KBM-7 (cell line): ENCODE measurements at places on chromosomes 6 and 20.

DNA sequence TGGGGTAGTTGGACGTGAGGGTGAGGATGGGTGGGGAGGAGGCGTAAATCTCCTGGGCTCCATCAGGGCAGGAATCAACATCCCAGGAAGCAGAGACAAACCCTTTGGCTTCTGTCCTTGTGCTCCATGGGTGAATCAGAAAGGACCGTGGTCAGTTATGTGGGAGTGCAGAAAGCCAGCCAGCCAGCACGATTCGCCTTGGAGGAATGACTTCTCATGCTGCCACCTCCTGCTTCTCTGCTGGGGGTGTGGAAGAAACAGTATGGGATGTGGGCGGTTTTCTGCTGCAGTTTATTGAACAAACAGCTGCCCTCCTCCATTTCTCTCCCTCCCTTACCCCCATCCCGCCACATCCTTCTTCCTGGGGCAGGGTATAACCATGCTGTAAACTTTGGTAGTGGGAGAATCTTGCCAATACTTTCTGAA lies 214.5 kb downstream of the SOX4 start:
- no peak for DNase-seq

GRCh38 chr6:29112135-29112534 lies 4.3 kb downstream of the OR2J3 start:
- no peak for DNase-seq

DNA sequence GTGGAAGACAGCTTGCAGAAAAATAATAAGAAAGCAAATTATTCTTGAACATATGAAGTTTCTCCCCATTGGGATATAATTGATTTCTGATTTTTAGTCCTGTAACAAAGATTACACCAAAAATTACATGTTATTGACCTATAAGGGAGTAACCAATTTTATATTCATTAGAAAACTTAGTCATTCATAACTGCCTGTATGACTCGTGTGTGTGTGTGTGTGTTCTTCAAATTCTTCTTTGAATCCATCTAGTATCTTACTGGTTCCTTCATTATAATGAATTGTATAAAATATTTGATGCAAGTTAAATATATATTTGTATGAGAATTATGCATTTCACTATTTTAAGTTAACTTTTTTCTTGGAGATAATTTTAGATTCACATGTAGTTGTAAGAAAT lies 310.4 kb downstream of the HAO1 start:
- DNase-seq, result no peak

DNA sequence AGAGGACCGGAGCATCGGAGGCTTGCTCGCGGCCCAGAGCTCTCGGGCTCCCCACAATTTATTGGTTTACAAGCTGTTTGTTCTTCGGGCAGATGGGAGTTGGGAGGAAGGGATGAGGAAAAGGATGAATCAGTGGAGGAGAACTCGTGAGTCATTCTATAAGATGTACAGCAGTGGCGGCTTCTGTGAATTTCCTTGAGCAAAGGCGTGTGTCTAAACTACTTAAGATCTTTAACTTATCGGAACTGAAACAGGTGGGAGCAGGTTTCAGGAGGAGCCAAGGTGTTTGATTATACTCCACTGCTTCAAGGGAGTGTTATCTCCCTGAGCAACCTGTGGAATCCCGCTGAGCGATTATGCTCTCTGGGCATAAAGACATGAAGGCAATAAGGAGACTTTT lies 50.5 kb upstream of the IBTK start:
- no peak for DNase-seq

- DNase-seq, result no peak
Measured at GRCh38 chr6:150720774-150721233, 121.1 kb downstream of the PLEKHG1 start.

DNA sequence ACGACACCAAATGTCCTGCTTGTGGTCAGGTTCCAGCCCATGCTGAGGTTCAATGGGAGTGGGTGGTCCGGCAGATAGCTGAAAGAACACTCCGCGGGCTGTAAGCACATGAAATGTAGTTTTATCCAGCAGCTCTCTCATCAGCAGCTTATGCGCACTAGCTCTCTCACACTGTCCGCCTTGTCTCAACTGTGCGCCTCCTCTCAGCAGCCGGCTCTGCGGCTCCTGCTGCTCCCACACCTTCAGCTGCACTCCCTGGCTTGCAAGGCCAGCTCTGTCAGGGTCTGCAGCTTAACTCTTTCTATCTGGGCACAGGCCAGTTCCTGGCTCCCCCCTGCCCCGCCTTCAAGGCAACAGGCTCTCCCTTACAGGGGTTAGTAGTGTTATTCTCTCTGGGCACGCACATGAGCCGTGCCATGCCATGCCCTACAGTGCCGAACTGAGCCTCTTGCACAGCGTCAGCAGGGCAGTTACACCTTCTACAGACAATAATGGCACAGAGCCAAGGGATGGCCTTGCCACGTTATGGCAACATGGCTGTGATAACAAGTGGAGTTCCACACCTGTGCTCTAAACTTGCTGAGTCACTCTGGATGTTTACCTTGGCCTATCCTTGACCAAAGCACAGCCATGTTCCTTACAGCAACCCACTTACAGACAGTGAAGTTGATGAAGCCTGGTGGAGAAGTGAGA lies 84.0 kb upstream of the LRFN2 start:
- no peak for DNase-seq

DNA sequence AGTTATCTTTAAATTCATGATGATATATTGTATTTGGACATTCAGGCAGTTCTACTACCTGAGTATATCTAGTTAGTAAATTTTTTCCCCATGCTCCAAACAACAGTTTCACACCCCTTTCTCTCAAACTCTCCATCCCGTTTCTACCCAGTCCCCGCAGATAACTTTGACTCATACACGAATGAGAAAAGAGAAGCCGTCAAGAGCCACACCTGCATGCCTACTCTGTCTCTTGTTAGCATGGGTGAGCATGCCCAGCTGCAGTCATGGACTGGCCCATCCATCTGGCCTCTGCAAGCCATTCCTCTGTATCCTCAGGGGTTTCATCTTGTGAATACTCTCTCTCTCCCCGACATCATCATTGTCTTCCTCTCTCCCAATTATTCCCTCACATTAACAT lies 41.5 kb downstream of the MYB start:
- DNase-seq, result peak; percentile 38

DNA sequence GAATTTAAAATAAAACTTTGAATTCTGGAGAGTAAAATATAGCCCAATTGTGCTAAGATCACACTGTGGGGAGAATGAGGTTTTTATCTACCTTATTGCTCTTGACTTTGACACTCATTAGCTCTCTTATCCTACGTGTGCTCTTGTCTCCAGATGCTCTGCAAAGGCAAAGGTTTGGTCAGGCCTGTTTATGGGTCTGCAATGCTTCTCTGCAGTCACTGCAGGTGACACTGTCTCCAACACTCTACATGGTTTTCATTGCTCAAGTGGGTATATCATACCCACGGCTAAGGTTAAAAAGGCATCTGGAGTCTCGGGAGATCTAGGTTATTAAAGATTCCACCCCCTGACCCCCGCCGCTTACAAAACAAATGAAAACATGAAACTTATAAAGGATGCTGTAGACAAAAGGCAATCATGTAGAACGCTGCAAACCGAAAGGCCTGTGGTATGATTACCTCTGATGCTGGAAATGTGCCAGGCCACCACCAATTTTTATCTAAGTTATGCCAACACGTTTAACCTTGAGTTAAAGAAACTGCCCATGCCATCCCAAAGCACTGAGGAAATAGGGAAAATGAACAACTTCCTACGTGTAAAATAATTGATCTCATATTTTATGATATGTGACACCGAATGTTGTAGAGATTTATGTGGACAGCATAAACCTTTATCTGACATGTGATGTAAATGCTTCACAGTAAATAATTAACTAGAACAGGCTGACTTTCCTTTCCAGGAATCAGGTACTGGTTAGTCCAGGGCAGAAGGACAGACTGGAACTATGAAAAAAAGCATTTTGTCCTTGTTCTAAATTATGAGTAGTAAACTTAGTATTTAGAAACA lies 238.2 kb upstream of the NOX3 start:
- no peak for DNase-seq

DNA sequence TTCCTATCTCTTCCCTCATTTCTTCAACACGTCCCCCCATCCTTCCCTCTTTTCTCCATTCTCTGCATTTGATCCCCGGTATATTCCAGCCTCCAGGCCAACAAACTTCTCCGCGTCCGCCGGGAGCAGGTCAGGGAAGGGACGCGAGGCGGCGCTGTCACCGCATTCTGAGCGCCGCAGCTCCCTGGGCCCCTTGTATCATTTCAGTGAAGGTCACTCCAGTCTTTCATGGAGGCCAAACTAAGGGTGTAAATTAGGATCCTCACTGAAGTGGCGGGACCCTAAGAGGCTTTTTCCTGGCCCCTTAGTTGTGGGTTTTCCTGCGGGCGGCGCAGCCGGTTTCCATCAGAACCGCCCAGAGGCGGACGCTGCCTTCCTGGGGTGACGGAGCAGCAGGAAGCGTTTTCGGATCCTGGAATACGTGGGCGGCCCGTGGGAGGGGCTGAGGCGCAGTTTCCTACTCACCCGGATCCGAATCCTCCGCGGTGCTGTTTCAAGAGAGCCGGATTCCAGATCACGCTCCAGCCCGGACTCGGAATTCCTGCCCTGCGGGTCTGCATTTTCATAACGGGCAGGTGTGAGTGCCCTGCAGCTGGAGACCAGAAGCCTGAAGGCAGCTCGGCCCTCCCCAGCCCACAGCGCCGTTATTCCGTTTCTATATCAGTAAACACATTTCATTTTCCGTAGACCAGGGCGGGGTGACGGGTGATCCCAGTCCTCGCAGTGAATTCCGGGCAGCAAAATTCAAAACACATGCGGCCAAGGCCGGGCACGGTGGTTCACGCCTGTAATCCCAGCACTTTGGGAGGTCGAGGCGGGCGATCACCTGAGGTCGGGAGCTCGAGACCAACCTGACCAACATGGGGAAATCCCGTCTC lies 3.6 kb upstream of the MICA start:
- DNase-seq, result peak; percentile 93

DNA sequence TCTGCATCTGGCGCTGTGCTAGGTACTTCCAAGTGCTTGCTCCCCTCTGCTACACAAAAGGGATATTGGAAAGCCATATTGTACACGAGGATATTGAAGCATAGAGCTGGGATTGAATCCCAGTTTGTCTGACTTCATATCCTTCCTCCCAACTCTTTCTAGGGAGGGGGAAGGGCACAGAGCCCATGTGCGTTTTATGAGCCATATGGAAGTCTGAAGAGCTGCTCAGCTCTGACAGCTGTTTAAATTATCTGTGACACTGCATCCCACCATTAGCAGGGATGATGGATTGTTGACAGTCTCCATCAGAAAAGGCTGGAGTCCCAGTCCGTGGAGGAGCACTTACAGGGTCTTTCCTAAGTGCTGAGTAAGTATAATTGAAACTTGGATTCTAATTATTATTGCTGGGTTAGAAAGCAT lies 18.4 kb downstream of the TIAM2 start:
- no peak for DNase-seq

- DNase-seq, result peak; percentile 71
Measured at GRCh38 chr20:1569415-1569881, 11.9 kb upstream of the SIRPD start.

- DNase-seq, result no peak
Measured at GRCh38 chr6:137200288-137200687, 18.9 kb downstream of the IFNGR1 start.

DNA sequence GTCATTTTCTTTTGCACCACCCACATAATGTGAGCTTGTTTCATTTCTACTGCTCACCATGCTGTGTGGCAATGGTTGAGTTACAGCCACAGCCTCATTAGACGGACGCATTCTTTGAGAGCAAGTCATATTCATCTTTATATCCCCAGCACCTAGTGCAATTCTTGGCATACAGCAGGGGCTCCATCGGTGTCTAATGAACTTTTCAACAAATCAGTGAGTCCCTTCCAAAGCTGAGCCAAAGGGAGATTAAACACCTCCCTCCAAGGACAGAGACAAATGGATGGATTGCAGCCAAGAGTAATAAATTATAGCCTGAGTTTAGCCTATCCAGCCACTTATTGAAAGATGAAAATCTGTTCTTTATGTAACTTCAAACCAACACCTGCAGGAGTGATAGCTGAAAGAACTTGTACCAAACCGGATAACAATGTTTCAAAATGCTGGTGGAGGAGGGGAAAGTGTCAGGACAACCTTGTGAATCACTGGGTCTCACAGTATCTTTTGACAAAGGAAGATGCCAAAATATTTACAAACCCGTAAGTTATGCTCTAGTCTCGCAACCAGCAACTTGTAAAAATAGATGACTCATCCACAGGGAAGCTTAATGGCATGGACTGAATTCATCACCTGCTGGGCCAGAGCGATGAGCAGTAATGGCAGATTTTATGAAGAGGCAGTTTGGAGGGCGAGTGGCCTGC lies 139.0 kb downstream of the PXDC1 start:
- DNase-seq, result no peak

DNA sequence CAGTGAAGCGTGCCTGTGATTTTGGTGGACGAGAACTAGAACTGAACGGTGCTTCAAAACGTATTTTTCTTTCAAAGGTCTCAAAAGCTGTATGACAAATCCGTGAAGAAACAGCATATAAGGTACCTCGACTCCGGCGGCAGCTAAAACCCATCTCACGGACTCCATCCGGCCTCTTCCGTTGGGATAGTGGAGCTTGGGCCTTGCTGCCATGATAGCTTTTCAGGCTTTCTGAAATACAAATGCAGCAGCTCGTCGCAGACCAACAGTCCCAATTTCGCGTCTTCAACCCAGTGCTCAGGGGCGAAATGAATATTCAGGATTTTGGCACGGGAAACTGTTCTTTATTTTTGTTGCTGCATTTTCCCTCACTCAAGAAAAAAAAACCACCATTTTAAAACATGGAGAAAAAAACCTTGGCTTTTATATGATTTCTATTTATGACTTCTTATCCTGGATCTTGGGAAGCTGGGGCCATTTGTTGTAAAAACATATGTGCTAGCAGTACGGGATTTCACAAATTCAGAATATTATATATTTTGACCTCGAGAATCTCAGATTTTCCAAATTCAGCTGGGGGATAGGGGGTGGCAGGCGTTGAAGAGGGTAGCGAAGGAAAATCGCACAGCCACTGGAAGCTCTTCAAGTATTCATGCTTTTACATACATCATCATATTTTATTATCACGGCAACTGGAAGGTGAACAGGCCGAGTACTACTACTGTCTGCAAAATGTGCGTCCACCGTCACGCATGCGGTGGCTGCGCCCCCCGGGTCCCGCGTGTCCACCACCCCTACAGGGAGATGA lies 849 bp downstream of the GSTA4 start:
- no peak for DNase-seq

GRCh38 chr6:84348801-84349200 lies 121.4 kb upstream of the CEP162 start:
- no peak for DNase-seq
